ENCODE measurements at places on chromosomes 3 and 15.

GRCh38 chr3:126456211-126456610 lies 19.5 kb downstream of the ZXDC start:
- no peak for DNase-seq

DNA sequence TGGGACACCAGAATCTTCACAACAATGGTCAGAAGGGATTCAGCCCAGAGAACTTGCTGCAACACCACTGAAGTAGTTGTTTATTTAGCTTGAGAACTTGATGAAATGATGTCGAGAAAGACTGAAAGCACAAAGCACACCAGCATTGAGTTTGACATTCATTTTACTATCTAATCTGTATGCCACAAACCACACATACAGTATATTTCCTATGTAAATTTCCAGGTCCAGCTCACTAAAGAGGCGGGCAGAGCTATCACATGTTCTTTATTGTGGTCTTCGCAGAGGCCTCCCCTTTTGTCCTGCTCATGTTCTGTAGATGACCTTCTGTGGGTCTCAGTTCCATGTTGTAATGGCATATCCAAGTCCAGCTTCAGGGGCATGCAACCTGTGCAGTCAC lies 10.4 kb upstream of the FMN1 start:
- DNase-seq: no peak

DNA sequence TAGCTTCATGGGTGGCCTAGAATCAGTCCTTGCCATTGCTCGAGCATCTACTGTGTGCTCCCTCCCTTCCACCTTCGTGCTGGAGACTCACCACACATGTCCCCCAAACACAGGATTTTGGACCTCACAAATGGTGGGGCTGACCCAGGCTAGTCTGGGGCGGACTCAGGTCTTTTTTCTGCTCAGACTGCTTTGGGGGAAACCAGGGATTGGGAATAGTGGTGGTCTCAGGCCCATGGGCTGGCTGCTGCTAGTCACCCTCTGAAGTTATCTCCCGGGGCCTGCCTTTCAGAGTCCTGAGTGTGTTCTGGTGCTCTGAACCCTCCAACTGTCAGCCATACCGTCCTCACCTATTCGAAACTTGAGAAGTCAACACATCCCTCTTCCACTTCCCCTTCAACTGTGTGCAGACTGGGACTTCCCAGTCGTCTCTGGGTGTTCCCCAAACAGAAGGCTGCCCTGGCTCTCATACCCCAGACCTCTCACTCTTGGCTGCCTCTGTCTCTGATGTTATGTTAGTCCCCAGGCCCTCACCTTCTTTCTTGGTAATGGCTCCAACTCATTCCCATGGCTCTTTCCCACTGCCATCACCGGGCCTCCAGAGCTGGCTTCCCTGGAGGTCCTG lies 46.0 kb downstream of the PPCDC start:
- no peak for DNase-seq

- DNase-seq: no peak
These were observed 468.0 kb upstream of the GBE1 start for GRCh38 chr3:82229397-82229796.

GRCh38 chr3:39644176-39644575 lies 165.2 kb upstream of the MYRIP start:
- DNase-seq: no peak
